ENCODE measurements at places on chromosomes 12 and 14.

DNA sequence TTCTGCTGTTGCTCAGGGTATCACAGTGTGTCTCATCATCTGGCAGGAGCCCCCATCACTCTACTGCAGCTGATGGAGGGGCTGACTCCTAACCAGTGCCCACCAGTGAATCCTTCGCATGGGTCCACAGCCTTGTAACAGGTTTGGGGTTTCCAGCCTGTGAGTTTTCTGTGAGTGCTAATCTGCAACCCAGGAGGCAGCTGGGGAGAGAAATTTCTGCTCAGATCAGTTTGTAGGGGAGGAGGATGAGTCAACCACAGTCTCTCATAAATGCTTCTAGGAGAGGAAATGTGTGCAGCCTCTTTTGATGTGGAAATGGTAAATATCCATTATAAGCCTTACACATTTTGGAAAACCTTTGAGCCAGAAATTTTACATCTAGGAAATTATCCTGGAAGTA lies 871.3 kb downstream of the AACS start:
- no peak for DNase-seq

- no peak for DNase-seq
Observed at GRCh38 chr12:124661341-124661740, 93.9 kb upstream of the NCOR2 start.

DNA sequence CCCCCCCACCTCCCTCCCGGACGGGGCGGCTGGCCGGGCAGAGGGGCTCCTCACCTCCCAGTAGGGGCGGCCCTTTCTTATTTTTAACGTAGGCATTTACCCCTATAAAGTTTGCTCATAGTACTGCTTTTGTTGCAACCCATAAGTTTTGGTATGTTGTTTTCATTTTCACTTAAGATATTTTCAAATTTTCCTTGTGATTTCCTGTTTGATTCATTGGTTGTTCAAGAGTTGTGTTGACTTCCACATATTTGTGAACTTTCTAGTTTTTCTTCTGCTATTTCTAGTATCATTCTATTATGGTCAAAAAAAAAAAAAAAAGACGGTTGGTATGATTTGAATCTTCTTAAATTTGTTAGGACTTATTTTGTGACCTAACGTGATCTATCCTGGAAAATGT lies 6.5 kb downstream of the NOXRED1 start:
- no peak for DNase-seq

DNA sequence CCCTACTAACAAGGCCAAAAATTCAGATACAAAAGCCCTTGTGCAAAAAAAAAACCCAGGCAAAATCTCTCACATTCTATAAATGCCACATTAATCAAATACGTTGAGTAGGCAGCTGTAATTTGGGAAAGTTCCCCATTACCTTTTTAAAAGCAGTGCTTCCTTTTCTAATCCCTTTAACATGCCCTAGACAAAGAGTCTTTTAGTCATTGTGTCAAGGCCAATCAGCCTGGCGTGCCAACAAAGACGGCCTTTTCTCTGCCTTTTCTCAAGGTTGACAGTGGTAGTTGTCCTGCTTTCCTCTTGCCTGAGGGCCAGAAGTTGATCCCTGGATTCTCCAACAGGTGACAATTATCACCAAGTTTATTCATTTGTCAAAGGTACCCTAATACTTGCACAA lies 62.5 kb upstream of the METAP2 start:
- DNase-seq = no peak

- DNase-seq = peak; percentile 42
Observed at GRCh38 chr14:105865266-105865903, 339.0 kb downstream of the TMEM121 start.

- no peak for DNase-seq
Observed at GRCh38 chr14:74491956-74492775, 939 bp downstream of the NPC2 start.

GRCh38 chr12:41221491-41221890 lies 33.4 kb downstream of the PDZRN4 start:
- no peak for DNase-seq

GRCh38 chr14:56487090-56487667 lies 92.4 kb upstream of the TMEM260 start:
- no peak for DNase-seq

GRCh38 chr12:23950210-23950774 lies 822 bp upstream of the SOX5 start:
- no peak for DNase-seq

GRCh38 chr14:97517566-97518234 lies 720.5 kb downstream of the VRK1 start:
- no peak for DNase-seq

DNA sequence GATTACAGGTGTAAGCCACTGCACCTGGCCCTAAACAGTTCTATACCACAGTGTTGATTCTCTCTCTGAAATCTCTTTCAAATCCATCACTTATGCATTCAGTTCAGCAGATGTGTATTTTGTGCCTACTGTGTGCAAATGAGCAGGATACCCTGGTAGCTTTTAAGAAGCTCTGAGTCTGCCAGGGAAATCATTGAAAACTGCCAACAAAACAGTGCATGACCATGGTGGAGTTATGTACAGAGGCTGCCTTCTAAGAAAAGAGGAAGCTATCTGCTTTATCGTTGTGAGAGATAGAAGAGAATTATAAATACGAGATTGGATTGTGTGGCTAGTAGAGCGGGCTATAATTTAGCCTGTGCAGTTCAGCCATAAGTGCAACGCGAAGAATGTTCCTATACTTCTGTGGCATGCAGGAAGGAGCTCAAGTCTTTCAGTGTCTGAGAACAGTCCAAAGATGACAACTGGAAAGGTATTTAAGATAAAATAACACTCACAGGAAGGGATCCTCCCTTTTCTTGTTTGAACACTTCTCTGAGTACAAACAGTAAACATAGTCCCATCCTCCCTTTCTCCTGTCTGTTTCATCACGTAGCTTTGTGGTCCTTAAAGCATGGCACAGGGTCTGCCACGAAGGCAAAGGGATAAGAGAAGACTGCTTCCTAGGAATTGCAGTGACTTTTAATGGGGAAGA lies 4.3 kb downstream of the DIP2B start:
- DNase-seq = no peak

GRCh38 chr12:11743423-11744409 lies 94.2 kb downstream of the ETV6 start:
- no peak for DNase-seq

DNA sequence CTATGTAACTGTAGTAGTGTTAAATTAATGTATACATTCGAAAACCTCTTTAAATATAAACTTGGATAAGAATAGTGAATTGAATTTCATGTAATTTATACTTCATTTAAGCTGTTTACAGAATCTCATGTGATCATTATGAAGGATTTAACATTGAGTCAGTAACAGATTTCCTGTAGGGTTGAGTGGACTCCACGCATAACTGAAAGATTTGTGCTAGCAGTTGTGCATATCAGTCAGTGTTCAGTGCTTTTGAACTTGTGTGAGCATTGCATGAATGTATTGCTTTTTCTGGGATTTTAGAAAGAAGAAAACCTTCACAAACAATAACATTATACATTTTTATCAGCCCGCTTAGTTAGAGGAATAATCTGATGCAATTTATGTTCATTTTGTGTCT lies 1435.3 kb downstream of the LRFN5 start:
- no peak for DNase-seq
